Germinal center (tissue), 1 donor: ENCODE measurements at places on chromosomes 1 and 21.
A peak's percentile ranks its signal among the peaks of the same experiment; 100 is the strongest.

GRCh38 chr1:227886993-227887696 is 60.6 kb downstream of the WNT9A start:
- peak; percentile 34 for DNase-seq

DNA sequence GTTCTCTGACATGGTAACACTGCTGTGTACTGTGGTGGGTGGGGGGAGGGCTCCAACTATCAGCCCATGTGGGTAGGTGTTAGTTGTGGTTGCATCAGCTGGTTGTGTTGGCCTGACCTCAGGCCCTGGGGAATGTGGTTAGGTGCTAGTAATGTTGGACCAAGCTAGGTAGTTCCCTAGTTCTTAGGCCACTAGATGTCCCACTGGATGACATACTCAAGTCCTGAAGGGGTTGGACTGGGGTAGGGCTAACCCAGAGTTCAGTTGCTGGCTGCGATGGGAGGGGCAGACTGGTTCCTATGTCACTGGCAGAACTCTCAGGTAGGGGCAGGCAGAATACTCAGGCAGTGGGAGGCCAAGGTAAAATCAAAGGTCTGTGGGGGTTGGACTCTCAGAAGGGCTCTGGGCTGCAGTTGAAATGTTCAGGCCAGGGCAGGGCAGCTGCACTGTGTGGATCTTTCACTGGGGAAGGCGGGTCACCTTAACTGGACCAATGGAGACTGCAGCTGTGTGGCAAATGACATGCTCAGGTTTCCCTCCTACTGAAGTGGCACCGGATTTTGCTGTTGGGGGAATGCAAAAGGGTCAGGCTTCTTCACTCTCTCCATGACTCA is 870.7 kb downstream of the LRRIQ3 start:
- DNase-seq: no peak

GRCh38 chr1:2236695-2237677 is 8.9 kb downstream of the SKI start:
- DNase-seq: no peak

GRCh38 chr1:233477359-233477758 is 136.5 kb upstream of the KCNK1 start:
- DNase-seq: no peak

- no peak for DNase-seq
Measured at GRCh38 chr1:64748222-64748621, 3.3 kb downstream of the RAVER2 start.

DNA sequence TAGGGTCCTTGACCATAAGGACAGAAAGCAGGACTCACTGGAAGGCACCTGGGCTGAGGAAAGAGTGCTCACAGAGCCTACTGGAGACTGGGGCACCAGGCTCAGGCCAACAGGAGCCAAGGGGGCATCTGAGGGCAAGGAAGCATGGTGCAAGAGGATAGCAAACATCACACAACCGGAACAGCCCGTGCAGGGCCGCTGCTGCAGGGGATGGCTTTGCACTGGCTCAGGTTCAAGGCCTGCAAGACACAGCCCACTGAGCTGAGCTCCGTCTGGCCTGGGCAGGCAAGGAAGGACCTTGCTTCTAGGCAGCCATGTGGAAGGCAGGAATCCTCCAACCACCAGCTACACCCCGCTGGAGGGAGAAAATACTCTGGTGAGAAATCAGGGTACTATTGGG is 59.8 kb upstream of the KIF26B start:
- no peak for DNase-seq

DNA sequence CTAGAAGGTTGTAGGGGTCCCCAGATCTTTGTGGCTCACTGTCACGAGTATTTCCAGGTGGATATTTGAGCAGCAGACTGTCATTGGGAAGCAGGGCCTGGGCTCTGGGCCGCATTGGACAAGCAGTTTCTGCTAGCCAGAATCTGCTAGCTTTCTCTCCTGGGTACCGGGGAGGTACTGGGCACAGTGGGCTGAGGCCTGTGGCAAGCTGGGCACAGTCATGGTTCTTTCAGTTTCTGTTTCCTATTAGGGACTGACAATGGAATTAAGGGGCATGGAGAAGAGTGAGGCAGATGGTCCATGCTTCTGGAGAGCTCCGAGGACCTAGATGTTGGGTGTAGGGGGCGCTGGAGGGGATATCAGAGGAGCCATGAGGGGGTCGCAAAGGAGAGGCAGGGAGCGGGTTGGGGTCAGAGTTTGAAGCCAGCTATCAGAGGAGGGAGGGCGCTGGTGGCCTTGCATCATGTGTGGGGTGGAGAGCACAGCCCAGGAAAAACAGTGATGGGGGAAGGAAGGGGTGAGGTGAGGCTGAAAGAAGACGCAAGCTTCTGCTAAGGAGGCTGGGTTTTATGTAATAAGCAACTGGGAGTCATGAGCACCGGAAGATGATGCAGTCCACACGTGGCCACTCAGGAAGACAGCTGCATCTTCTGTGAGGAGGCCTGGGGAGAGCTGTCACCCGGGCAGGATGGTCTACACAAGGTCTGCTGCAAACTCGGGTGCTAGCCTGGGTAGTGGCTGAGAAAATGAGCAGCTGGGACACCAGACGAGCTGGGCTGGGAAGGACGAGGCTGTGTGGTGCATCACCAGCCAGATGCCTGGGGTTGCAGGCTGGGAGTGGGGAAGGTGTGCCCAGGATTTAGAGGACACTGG is 72.7 kb downstream of the IER5 start:
- DNase-seq: no peak

GRCh38 chr1:156075162-156075561 is 7.1 kb downstream of the MEX3A start:
- no peak for DNase-seq
